ENCODE measurements at places on chromosomes 2 and 18.

GRCh38 chr2:1839066-1839756, 94.9 kb upstream of the PXDN start:
- no peak for DNase-seq

DNA sequence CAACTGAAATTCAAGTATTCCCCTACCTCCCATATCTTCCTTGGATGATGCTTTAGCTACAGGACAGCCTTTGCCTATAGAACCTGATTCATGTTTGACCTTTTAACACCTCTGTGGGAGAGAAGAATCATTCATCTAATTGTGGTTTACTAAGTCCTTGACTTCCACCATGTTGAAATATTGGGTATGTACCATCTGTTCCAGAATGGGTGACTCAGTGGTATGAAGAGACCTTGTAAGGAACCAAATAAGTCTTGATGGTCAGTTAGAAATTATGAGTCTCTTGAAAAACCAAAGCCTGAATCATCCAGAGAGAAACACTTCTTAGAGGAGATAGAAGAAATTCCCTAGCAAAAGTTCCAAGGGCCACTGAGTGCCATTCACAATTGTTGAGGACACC, 27.5 kb downstream of the STAMBP start:
- no peak for DNase-seq

- DNase-seq = no peak
These were observed 80.8 kb downstream of the FMNL2 start for GRCh38 chr2:152415796-152416195.

DNA sequence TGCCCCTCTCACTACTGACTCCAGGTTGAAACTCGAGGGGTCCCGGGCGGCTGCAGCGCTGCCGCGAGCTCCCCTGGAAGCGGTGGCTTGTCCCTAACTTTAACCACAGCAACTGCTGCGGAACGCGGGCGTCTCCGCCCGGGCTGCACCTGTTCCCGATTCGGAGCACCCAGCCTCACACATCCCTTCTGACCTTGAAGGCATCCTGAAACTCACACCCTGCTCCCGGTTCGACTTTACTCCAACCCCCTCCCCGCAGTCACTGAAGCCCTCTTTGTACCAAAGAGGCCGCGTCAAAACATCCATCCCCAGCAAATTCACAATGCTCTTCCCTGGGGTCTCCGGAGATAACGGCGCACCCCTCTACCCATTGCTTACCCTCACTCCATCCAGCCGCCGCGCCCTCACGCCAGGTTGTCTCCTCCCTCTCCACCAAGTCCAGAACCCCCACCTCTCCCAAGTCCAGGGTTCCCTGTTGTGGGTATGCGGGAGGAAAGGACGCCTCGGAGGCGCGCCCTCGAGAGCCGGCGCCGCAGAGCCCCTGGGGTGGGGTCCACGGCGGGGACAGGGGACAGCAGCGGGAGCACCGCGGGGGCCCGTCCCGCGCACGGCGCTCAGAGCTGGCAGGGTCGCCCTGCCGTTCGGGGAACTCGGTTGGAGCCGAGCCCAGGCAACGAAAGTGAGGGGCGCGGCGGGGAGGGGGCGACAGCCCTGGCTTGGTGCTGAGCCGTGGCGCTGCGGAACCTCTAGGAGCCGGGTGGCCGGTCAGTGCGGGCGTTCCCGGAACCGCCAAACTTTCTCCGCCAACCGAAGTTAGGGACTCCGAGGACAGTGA, 934 bp downstream of the MYO5B start:
- DNase-seq = no peak

GRCh38 chr2:191569025-191569424, 108.9 kb upstream of the NABP1 start:
- no peak for DNase-seq

DNA sequence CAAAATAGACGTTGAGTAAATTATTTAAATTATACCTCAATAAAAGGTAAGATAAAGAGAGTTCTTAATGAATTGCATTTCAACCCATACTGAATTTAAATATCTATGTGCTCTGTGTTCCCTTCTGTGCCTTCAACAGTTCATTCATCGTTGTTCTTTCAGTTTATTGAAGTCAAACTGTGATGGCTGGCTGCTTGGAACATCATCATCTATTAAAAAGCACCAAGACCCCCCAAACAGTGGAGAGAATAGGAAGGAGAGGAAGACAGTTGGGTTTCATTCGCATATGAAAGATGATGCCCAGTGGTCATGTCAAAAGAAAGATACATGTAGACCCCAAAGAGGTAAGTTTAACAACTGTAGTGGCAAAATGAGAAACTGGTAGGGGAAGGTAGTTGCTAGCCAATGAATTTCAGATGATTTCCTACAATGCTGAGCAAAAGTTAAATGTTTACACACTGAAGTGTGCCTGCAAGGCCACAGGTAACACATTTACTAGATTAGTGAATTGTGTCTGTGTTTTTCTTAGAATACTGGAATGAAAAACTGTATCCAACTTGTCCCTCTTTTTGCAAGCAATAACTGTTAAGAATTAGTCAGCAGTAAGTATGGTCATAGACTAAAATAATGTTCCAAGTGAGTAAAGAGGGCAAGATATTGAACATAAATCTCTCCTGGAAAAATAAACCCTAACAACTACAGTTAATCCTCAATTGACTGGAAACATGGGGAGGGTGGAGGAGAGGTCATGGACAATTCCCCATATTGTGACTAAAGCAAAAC, 331.3 kb downstream of the KIAA1328 start:
- no peak for DNase-seq

DNA sequence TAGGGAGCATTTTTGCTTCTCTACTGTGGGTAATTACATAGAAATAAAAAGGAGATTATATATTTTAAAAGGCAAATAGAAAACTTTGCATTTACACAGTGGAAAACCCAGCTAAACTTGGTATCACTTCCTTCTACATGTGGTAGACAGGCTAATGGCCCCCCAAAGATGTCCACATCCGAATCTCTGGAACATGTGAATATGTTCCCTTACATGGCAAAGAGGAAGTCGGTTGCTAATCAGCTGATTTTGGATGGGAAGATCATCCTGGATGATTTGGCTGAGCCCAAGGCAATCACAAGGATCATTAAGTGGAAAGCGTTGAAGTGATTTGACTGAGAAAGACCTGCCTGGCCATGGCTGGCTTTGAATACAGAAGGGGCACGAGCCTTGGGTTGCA, 26.2 kb downstream of the CREG2 start:
- no peak for DNase-seq

DNA sequence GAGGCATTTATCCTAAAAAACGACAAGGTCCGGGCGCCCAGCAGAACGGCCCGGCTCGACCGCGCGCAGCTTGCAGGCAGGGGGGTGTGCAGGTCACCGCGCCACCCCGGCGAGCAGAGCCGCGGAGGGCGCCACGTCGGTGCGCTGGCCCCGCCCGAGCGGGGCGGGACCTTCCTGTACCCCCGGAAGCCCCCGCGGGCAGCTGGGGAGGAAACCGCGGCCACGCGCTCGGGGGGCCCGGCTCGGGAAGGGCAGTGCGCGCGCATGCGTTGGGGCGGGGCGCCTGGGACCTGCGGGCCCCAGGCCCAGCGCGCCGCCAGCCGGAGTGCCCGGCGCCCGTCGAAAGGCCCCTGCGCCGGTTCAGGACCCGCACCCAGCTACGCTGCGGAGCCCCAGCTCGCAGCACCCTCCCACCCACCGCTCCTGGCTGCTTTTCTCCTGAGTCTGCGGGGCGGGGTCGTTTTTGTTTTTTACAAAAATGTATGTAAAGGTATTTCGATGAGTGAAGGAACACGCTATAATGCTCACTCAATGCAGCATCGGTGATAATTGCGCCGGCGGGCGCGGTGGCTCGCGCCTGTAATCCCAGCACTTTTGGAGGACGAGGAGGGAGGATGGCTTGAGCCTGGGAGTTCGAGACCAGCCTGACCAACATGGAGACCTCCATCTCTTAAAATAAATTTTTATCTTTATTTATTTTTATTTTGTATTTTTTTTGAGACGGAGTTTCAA, 47.7 kb upstream of the POMC start:
- peak; percentile 75 for DNase-seq

GRCh38 chr2:15936277-15937104, 3.9 kb upstream of the MYCN start:
- no peak for DNase-seq

DNA sequence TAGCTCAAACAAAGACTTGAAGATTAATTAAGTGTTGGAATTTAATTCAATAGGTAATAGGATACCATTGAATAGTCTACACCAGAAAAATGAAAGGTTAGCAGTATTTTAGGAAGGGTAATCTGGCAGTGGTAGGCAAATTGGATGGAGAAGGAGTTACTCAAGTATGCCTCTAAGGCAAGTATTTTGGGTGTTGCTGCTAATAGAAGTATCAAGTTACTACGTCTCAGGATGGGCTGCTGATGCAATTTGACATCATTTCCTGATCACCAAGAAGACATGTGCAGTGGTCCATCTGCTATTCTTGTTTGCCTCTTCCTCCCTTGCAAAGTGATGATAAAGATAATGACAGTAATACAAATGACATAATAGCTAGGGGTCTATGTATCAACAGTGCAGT, 485.3 kb downstream of the TGIF1 start:
- no peak for DNase-seq

DNA sequence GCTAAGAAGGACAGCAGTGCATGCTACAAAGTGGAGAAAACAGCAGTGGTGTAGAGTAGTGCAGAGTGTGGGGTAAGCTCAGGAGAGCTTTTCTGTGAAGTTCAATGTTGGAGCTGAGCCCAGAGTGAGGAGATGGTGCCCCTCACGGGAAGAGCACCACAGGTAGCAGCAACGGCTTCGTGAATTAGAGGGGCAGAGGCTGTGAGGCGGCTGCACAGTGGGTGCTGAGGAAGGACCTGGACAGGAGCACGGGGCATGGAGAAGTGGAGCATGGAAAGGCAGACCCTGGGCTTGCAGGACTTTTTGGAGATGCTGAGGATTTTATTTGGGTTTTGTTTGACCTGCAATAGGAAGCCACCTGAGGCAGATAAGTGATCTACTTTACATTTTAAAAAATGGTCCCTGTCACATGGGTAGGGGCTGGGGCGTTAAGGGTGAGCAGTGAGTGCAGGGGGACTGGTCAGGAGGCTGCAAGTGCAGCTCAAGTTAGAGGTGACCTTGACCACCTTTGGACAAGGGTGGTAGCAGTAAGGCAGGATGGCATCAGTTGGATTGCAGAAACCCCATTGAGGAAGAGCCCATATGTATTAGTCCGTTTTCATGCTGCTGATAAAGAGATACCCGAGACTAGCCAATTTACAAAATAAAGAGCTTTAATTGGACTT, 85.0 kb downstream of the MYCN start:
- no peak for DNase-seq

- no peak for DNase-seq
These were observed 45.7 kb downstream of the KCNF1 start for GRCh38 chr2:10957391-10957790.

- DNase-seq = no peak
These were observed 744 bp downstream of the POU3F3 start for GRCh38 chr2:104854498-104855220.

DNA sequence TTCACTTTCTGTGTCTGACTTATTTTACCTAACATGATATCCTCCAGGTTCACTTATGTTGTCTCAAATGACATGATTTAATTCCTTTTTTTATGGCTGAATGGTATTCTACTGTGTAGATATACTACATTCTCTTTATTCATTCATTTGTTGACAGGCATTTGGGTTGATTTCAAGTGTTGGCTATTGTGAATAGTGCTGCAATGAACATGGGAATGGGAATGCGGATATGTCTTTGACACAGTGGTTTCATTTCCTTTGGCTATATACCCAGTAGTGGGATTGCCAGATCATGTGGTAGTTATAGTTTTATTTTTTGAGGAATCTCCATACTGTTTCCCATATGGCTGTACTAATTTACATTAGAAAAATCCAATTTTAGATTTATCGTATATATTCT, 195.4 kb upstream of the KLHL14 start:
- DNase-seq = no peak

- DNase-seq = no peak
These were observed 40.9 kb downstream of the DSG2 start for GRCh38 chr18:31538837-31539236.

- DNase-seq = no peak
These were observed 22.8 kb upstream of the PPP4R1 start for GRCh38 chr18:9637036-9637767.

DNA sequence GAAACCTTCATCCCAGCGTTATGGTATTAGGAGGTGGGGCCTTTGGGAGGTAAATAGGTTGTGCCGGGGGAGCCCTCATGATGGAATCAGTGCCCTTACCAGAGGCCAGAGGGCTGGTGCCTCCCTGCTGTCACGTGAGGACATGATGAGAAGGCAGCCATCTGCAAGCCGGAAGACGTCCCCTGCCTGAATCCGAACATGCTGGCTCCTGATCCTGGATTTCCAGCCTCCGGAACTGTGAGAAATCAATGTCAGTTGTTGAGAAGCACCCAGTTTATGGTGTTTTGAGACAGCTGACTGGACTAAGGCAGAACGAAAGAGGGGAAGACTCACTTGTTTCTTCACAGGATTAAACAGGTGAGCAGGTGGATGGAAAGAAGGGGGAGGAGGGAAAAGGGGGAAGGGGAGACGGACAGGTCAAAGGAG, 13.0 kb upstream of the KLF11 start:
- DNase-seq = no peak

GRCh38 chr2:3470166-3470651, 49.1 kb downstream of the ADI1 start:
- DNase-seq = no peak

- peak; percentile 5 for DNase-seq
These were observed 1029.1 kb upstream of the KLHL29 start for GRCh38 chr2:22355816-22356433.

DNA sequence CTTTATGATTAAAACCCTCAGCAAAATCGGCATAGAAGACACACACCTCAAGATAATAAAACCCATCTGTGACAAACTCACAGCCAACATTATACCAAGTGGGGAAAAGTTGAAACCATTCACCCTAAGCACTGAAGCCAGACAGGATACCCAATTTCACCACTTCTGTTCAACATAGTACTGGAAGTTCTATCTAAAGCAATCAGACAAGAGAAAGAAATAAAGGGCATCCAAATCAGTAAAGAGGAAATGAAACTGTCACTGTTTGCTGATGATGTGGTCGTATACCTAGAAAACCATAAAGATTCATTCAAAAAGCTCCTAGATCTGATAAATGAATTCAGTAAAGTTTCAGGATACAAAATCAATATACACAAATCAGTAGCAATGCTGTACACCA, 16.4 kb upstream of the RPRD1A start:
- no peak for DNase-seq

- DNase-seq = no peak
These were observed 3.6 kb downstream of the SOX11 start for GRCh38 chr2:5695654-5696403.

GRCh38 chr2:237895544-237896506, 36.4 kb downstream of the RAMP1 start:
- no peak for DNase-seq

Data from stimulated activated naive CD4-positive, alpha-beta T cell treated with Interleukin-2 at 50 U/mL for 16 hours (primary cell).